Cerebellar cortex (tissue), 1 donor: ENCODE measurements at places on chromosomes 16 and 17.
A peak's percentile ranks its signal among the peaks of the same experiment; 100 is the strongest.

DNA sequence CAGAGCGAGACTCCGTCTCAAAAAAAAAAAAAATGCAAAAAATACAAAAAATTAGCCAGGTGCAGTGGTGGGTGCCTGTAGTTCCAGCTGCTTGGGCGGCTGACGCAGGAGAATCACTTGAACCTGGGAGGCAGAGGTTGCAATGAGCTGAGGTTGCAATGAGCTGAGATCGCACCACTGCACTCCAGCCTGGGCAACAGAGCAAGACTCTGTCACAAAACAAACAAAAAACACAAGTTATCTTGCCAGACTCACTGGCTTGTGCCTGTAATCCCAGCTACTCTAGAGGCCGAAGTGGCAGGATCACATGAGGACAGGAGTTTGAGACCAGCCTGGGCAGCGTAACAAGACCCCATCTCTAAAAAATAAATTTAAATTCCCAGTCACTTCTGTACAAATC, 3.4 kb upstream of the ST3GAL2 start:
- no peak for DNase-seq

DNA sequence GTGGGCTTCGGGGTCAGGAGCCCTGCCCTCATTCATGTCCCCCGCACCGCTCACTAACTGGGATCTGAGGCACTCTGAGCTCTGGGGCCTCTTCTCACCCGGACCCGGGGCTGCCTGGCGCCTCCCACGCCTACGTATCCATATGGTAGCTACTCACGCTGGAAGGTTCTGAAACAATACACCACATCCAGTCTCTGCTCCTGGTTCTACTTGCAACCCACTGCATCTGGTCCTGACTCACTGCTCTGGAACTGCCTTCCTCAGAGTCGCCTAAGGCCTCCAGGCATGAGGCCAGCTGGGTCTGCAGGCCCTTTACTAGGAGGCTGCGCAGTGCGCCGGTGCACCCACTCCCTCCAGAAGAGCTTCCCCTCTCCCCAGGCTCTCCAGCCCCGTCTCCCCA, 18.1 kb downstream of the USP36 start:
- DNase-seq = no peak

- peak; percentile 16 for DNase-seq
These were observed 120.1 kb downstream of the RAB11FIP4 start for GRCh38 chr17:31511580-31511979.

GRCh38 chr16:53506254-53506653, 3.2 kb upstream of the AKTIP start:
- no peak for DNase-seq

- DNase-seq = no peak
These were observed 13.7 kb downstream of the SDK2 start for GRCh38 chr17:73630531-73630930.

GRCh38 chr16:80971819-80972218, 34.9 kb downstream of the CMC2 start:
- DNase-seq = peak; percentile 78
